ENCODE measurements at places on chromosomes 12 and 14.
A peak's percentile ranks its signal among the peaks of the same experiment; 100 is the strongest.

DNA sequence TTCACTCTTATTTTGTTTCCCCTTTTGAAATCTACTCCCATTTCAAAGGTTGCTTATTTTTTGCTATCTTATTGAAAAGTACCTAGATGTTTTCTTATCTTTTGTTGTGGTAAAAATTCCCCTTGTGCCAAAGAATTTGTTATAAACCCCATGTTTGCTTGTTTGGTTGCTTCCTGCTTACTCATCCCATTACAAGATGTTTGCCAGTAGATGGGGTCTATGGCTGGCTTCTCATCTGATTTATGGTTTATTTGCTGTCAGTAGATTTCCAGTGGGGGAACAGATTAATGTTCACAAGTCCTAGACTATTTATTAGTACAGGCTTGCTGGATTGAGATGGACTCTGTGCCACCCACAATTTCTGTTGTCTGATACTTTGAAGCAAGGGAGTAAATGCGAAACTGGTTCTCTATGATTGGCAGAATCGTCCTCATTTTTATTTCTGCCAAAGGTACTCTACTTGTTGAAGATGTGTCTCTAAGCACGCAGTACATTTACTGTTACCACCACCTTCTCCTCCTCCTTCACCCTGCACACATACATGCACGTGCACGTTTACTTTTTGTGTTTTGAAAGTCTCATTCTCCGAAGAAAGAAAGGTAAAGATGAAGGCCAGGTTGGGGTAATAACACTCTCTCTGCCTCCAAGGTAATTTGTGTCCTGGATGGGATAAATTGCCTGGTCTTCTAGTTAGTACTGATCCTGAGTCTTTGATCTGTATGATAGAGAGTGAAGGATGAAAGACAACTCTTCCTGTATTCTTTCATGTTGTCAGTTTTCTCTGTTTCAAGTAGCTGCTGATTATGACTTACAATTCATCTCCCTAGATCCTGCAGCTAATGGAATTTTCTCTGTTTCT lies 117.2 kb upstream of the ATP2B1 start:
- no peak for DNase-seq

GRCh38 chr12:75784591-75784990 lies 247.0 kb downstream of the PHLDA1 start:
- DNase-seq: no peak

DNA sequence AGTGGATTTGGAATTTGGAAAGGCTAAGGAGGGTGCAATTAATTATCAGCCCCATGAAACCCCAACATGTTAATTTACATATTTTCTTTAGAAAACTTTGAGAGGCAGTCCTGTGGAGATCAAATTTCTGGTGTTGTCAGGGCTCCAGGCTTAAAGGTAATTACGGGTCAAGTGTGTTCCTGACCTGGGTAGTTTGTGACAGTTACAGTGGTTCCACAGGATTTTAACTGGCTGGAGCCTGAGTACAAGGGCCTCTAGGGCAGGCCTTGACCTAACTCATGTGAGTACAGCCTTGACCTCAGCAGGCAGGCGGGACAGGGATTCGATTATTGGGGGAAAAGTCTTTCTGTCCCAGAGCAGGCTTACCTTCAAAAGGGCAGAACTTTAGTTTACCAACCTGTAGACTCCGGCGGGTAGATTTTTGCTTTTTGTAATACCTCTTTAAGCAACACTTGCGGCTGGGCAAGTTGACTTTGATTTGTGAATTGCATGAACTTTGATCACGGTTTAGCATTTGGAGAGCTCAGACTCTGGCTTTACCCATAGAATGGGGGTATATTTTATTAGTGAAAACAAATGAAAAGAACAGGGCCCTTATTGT lies 8.4 kb upstream of the PPTC7 start:
- DNase-seq: no peak

DNA sequence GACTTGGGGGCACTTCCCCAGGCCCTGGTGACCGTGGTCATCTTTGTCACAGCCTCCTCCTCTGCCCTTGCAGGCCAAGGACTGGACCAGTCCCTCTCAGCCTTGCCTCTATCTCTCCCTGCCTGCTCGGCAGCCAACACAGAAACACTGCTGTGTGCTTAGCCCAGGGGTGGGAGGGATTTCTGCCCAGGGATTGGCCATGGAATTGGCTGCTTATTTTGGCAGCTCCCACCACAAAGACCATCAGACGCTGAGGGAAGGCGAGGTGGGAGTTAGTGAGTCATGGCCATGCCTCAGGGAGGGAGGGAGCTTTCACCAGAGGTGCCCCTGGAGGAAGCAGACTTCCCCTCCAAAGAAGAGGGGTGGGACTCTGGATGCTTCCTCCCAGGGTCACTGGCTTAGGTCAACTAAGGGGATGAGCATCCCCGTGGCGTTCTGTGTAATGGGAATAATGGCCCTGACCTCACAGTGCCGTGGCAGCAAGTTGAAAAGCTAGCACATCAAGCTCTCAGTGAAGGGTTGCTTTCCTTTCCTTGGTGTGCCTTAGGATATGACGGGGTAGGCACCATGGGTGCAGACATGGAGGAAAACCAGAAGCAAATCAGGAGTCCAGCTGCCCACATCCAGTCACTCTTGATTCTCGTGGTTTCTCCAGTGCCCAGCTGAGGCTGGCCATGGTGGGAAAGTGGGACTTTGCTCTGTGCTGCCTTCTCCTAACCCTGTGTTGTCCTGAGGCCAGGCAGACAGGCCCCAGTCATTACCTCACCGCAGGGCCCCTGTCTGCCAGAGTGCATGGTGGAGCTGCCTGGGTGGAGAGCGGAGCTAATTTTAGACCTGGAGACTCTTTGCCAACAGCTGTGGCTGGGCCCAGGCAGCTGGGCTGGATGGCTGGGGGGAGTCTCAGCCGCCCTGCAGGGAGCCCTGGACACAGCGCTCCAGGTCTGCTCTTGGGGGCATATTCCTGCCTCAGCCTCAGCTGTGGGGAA lies 21.4 kb downstream of the B4GALNT3 start:
- DNase-seq: peak; percentile 15

- DNase-seq: no peak
Observed at GRCh38 chr14:36583242-36583892, 953 bp upstream of the NKX2-8 start.

DNA sequence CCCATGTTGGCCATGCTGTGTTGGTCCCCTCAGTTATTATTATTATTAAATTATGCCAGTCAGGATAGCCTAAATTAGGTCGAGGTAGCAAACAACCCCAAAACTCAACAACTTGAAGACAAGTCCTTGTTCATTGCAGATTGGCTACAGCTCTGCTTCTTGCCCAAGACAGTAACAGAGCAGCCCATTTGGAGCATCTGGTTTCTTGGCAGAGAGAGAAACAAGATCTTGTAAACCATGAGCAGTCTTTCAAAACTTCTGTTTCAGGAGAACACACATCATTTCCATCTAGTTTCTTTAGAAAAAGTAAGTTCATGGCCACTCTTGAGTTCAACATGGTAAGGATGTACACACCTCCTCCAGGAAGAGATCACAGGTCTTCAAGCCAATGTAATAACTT lies 52.3 kb downstream of the E2F7 start:
- DNase-seq: no peak

DNA sequence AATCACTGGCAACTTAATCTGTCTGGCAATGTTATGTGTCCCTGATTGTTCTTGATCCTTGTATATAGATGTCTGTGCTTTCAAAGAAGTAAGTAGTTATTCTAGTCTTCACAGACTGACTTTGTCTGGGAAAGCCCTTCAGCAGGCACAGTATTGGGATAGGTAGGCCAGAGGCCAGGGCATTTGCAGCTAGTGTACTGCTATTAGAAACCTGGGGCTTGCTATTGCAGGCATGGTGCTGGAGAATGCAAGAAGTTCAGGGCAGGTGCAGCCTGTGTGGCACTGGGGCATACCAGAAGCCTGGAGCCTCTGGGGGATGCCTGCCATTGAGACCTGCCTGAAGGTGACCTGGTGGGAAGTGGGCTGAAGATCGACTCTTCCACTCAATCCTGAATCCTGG lies 96.3 kb downstream of the TMTC3 start:
- DNase-seq: no peak

- DNase-seq: no peak
Observed at GRCh38 chr12:27554421-27555186, 30.6 kb downstream of the PPFIBP1 start.

DNA sequence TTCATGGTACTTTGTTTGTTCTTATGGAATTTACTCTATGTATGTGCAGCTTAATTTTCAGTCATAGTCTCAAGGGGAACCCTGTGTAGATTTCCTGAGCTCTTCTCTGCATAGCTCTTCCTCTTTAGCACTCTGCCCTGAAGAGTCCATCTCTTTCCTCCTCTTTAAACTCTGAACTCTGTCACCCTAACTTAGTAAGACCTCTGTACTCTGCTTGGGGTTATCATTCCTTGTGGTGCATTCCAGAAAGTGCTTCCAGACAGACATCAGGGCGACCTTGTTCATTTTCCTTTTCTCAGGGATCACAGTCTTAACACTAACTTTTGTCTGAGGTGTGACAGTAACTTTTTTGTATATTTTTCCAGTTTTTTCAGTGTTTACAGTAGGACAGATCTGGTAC lies 179.3 kb downstream of the RAD51B start:
- DNase-seq: no peak

- no peak for DNase-seq
Observed at GRCh38 chr12:52455821-52456220, 3.9 kb upstream of the KRT6B start.

DNA sequence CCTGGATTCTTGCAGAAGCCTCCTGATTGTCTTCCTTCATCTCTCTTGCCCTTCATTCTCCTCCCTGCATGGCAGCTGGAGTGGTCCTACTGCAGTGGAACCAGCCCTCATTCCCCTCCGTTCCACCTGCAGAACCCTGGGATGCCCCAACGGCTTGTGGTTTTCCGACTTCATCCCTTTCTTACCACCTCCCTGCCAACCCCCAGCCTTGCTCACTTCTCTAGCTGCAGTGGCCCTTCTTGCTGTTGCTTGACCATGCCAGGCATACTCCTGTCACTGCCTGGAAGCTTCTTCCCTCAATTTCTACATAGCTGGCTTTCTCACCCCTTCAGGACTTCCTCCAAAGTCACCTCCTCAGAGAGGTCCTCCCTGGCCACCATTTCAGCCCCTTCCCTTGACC lies 123.3 kb downstream of the BEGAIN start:
- no peak for DNase-seq

GRCh38 chr12:63889721-63890509 lies 45.4 kb downstream of the SRGAP1 start:
- no peak for DNase-seq

DNA sequence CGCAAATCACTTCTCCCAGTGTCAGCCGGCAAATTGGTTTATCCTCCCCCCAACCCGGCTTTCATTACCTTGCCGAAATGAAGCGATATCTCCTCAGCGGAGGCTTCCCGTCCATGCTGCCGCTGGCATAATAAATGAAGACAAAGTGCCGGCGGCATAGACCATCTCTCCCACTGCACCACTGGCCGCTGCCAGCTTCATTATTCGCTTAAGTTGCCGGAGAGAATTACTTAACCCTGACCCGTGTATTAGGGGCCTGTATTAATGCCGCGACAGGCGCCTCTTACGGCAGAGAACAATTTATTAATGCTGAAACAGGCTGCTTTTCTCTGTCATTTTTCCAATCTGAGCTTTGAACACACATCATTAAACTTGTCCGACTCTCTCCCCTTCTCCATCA lies 17.5 kb upstream of the GPATCH2L start:
- DNase-seq: no peak

GRCh38 chr12:6202304-6202703 lies 2.1 kb downstream of the CD9 start:
- no peak for DNase-seq

DNA sequence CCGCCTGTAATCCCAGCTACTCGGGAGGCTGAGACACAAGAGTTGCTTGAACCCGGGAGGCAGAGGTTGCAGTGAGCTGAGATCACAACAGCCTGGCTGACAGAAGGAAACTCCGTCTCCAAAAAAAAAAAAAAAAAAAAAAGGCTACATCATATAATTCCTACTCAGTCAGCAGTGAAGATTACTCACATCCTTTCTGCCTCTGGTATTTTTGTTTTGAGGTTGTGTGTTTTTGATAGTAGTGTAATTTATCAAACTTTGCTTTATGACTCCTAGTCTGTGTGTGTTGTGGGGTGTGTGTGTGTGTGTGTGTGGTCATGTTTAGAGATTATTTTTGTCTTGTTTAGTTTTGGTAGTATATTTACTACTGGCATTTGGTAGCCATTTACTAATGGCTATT lies 29.8 kb upstream of the DLGAP5 start:
- DNase-seq: no peak

- no peak for DNase-seq
Observed at GRCh38 chr12:90261283-90261682, 552.6 kb upstream of the ATP2B1 start.

DNA sequence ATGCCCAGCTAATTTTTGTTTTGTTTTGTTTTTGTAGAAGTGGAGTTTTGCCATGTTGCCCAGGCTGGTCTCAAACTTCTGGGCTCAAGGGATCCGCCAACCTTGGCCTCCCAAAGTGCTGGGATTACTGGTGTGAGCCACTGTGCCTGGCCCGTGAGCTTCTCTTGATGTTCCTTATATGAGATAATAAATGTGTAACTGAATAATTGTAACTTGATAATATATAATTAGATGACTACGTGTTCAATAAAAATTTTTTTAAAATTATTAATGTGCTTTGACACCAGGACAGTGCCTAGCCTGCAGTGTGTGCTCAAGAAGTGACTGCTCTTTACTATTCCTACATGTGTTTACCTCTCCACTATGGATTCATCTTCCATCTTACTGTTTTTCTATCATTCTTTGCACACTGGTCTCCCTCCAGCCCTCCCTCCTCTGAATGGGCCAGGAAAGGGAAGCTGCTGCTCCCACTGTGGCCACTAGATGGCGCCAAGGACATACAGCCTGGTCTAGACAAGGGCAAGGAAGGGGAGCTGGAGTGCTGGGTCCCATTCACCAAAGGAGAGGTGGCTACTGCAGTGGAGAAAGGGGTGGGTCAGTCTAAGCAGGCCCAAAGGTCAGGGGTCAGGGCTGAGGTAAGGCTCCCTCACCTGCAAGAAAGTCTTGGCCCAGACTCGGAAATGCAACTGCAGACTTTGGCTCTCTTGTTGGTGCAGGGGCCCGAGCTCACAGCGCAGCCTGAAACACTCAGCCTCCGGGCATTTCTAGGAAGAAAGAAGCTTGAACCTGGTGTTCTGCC lies 14.7 kb upstream of the ZNF385A start:
- DNase-seq: peak; percentile 88

DNA sequence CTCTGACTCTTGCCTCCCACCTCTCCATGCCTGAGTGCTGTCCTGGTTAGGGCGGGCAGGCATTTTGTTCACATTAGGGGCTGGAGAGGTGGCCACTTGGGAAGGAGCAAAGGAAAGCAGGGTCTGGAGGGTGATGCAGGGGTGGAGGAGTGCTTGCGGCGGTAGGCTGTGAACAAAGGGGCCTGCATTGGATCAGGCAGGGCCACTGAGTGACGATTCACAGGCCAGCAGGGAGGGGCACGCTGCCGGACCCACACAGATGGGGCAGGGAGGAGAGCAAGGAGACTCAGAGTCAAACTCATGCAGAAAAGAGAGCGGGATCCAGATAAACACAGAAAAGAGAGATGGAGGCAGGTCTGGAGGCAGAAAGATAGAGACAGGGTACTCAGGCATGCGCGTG lies 58.4 kb upstream of the TBX3 start:
- no peak for DNase-seq

GRCh38 chr14:90096566-90096965 lies 34.8 kb downstream of the KCNK13 start:
- no peak for DNase-seq

GRCh38 chr12:122304924-122305323 lies 38.6 kb upstream of the VPS33A start:
- DNase-seq: no peak

GRCh38 chr12:93612776-93613175 lies 40.3 kb downstream of the SOCS2 start:
- DNase-seq: no peak

All from amygdala (tissue), 56 donors.